ENCODE measurements at places on chromosomes 2 and 18.

- DNase-seq = no peak
Observed at GRCh38 chr2:220315098-220315823, 687.8 kb downstream of the SLC4A3 start.

DNA sequence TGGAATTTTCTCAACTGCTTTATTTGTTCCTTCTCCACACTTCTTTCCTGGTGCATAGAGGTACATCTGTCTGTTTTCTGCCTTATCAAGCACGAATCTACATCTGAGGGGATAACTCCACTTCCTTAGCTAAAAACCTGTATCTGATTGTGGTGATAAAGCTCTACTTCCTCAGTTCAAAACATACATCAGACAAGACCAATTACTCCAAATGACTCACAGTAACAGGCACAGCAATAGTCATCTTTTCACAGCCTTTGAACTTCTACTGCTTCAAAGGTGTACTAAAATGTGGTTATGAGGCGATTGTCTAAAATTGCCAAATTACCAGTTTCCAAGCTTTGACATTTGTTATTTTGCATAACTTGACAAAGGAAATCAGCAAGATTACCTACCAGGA, 803.6 kb upstream of the ZEB2 start:
- DNase-seq = no peak

DNA sequence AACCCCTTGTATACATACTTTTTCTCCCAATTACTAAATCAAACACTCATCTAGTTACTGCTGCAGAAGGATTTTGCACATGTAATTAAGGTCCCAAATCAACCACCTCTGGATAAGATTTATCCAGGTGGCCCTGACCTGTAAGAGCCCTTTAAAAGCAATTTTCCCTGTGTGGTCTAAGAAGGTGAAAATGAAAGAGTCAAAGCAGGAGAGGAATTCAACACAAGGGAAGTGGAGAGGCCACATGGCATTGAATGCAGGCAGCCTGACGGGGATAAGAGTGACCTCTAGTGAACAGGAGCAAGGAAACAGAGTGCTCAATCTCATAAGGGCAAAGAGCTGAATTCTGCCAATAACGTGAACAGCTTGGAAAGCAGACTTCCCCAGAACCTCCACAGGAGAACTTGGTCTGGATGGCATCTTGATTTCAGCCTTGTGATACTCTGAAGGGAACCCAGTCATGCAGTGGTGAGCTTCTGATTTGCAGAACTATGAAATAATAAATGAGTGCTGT, 27.2 kb downstream of the PPP3R1 start:
- peak; percentile 78 for DNase-seq

GRCh38 chr18:56919190-56919589, 227.7 kb upstream of the BOD1L2 start:
- DNase-seq = no peak

- no peak for DNase-seq
Observed at GRCh38 chr18:62327977-62328376, 2.9 kb downstream of the TNFRSF11A start.

GRCh38 chr2:71560638-71561011, 107.3 kb downstream of the DYSF start:
- no peak for DNase-seq

GRCh38 chr2:179410552-179411356, 146.1 kb upstream of the SESTD1 start:
- DNase-seq = peak; percentile 62

DNA sequence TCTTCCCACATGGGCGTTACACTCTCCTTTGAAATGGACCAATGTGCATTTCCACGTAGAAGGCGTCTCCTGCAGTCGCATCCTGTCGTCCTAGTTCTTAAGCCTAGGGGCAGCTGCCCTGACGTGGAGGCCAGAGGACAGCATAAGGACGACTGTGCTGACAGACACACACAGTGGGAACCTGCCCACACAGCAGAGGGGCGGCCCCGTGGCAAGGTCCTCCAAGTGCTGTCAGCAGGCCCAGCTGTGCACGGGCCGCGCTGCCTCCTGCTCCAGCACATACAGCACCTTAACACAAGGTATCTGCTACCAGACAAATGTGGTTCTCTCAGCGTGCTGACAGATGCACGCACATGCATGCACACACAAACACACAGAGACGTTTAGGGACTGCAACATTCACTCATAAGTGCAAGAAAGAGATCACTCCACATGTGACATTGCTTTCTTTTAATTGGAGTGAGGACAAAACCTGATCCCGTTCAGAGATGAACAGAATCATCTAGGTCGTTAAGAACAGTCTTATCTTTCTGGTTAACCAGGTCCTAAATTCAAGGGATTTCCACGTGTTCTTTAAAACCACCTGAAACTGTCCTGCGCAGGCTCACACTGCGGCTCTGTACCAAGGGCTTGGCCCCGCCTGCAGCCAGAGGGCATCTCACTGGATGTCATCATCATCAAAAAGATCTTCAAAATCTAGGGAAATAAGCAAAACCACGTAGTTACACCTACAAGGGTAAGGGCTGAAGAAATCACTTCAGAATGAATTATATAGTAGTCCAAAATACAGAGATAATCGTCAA, 5.5 kb downstream of the COPS9 start:
- no peak for DNase-seq

DNA sequence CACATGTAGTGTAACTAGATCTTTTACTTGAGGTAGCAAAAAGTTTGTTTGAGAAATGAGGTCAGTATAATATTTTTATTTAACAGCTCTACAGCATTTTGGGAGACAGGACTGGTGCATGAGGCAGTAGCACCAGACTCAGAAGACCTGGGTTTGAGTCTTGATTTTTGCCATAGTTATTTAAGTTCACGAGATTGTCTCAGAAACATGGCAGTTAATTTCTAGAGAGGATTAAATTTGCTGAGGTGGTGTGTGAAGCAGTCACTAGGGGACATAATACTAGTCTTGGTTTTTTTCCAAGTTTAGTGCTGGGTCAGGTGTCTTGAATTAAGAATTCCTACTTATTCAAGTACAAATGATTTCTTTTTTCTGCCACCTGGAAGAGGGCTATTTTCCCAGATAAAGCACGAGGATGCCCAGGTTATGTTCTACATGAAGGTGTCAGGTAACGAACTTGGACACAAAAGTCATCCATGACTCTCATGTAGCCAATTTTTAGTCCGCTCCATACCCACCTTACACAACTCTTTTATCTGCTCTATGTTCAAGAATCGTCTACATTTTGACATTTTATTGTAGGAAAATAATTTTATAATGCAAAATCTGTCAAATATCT, 1.4 kb downstream of the MARCHF7 start:
- DNase-seq = no peak

GRCh38 chr2:120236791-120237190, 13.6 kb upstream of the TMEM185B start:
- DNase-seq = no peak

DNA sequence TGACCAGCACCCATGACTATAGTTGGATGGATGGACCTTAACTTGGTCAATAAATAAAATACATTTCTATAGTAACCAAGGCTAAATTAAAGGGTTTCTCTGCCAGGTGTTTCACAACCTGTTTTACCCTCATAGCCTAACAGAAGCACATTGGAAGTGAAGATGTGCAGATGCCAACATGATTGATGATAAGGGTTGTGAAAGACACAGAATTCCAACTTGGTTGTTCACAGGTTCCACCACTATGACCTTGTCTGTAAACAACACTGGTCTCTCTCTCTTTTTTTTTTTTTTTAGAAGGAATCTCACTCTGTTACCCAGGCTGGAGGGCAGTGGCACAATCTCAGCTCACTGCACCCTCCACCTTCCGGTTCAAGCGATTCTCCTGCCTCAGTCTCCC, 37.5 kb upstream of the PTH2R start:
- no peak for DNase-seq

DNA sequence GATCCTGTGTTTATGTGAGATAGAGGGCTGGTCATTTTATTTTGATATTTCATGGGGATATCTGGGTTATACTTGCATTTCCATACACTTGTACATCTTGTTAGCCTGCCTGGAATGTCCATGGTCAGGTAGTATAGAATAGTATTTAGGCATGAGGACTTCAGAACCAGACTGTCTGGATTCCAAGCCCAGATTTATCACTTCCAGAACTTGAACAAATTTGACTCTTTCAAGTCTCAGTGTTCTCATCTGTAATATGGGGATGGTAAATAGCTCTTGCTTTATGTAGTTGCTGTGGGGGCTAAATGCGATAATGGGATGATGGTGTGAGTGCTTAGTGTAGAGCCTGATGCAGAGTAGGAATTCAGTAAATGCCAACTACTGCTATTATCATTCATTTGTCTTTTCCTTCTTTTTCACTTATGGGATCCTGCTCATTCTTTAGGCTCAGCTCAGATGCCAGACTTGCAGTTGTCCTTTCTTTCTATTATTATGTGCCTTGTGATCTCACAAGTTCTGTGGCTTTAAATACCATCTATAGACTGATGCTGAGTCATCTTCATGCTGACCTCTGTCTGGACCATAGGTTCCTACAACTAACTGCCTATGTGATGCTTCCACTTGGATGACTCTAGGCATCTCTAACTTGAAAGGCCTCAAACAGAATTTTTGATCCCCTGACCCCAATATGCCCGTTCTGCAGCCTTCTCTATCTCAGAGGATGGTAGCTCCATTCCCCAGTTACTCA, 67.4 kb downstream of the POLE4 start:
- DNase-seq = no peak

DNA sequence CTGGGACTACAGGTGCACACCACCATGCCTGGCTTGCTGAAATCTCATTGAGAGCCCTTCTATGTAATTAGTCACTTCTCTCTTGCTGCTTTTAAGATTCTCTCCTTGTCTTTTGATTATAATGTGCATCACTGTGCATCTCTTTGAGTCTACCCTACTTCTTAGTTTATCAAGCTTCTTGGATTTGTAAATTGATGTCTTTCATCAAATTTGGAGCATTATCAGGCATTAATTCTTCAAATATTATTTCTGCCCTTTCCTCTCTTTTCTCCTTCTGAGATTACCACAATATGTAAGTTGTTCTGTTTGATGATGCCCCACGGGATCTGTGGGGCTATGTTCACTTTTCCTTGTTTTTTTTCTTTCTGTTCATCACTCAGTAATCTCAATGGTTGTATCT, 9.0 kb upstream of the MARCO start:
- no peak for DNase-seq

DNA sequence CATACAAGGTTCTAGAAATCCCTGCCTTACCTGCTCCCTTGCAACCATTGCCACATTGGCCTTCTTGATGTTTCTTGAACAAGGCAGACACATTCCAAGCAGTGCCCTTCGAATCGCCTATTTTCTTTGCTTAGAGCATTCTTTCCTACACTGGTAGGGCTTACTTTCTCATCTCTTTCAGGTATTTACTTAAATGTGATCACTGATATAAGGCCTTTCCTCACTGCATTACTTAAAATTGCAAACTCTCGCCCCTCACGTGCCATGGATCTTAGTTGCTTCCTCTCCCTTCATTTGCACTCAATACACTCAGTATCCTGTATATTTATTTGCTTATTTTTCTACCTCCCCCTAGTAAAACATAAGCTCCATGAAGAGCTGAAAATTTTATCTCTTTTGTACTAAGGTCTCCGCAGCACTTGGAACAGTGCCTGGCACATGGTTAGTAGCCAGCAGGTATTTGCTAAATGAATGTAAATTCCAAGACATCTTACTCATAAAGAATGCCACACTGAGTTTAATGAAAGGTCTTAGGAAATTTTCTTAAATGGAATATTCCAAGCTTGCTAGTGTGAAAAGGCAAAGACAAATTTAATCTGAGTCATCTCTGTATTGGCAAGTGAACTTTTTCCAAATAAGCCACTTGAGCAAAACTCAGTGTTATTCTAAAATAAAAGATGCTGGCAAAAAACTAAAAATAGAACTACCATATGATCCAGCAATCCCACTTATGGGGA, 42.4 kb upstream of the FIGN start:
- no peak for DNase-seq

- no peak for DNase-seq
Observed at GRCh38 chr18:38006541-38006940, 440.9 kb upstream of the CELF4 start.

GRCh38 chr2:121375621-121376159, 90.7 kb upstream of the TFCP2L1 start:
- DNase-seq = no peak

DNA sequence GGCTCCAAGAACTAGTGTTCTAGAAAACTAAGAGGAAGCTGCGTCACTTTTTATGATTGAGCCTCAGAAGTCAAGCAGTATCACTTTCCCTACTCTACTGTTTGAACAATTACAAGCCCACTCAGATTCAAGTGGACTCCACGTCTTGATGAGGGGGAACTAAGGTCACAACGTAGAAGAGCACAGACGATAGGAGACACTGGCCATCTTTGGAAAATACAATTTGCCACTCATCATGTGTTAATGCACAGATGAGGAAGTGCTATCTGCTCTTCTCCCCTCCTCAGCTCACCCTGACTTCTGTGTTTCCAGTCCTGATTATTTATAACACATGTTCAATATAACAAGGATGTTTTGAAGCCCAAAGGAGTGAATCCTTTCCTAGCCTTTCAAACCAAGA, 76.1 kb upstream of the CYP1B1 start:
- no peak for DNase-seq

GRCh38 chr2:43311276-43311675, 84.9 kb upstream of the ZFP36L2 start:
- DNase-seq = no peak

Data from islet precursor cell (in vitro differentiated cells).